ENCODE measurements at places on chromosomes 3 and 15.

GRCh38 chr3:109213321-109213720, 76.8 kb downstream of the C3orf85 start:
- no peak for DNase-seq

DNA sequence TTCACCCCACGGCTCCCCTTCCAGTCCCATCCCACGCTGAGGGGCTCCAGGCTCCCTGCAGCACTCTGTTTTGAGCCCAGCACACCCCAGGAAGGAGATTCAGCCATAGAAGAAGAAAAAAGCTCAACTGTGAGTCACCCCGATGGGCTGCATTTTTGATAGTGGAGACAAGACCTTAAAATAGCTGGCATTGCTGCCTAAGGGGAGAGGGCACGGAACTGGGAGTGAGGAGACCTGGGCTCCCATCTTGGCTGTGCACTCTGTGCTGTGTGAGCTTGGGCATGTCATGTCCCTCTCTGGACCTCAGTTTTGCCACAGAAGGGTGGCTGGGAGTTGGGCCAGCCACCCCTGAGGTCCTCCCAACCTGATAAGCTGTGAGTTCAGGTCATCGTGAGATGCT, 57.2 kb upstream of the SMAD6 start:
- DNase-seq = no peak

DNA sequence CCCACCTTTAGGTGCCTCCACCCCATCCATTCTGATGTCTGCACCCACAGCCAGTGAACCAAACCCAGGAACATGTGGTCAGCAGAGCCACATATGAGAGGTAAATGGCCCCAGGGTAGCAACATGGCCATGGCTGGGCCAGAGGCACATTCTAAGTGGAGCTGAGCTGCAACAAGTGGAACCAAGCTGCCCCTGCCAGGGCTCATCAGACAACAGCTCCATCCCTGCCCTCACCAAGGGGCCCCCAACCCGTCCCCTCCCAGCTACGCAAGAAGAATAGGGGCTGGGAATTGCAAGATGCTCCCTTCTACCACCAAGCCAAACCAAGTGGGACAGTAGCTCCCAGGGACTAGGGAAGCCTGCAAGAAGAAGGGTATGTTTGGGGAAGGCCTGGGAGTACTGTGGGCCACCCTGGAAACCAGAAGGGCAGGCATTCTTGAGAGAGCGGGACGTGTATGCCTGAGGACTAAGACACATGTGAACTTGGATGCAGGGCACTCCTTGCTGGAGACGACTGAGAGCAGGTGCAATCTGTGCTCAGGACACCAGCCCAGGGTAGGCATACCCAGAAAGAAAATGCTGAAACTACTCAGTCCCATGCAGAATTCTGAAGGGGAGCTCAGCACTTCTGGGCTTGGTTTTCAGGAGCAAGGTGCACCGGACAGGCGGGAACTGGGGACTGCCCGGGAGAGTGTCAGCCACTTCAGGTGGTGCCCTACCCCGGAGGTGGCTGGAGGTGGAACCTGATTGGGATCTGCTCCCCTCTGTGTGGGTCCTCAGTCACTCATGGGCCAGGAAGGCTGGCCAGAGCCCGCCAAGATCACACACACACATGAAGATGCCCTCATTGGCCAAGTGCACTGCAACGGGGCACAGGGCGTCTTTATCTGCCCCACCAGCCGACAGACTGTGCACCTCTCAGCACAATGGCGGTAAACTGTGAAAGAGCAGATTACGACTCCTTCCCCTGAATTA, 9.5 kb downstream of the MYL3 start:
- DNase-seq = no peak

- DNase-seq = no peak
Observed at GRCh38 chr15:49155834-49156627, 632 bp upstream of the COPS2 start.

DNA sequence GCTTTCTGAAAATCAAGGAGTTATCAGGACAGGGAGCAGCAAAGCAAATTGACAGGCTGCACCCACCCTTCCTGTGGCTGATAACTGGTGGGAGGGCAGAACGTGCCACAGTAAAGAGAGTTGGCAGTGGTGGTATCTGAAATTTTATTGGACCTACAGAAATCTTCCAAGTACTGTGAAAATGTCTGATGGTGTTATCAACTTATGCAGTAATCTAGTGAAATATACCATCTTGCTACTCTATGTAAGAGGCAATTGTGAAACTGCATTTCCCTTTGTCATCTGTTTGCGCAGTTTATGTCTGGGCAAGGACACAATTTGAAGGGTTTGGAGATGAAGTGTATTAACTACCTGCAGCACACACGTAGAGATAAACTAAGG, 1.5 kb downstream of the PLCL2 start:
- no peak for DNase-seq

DNA sequence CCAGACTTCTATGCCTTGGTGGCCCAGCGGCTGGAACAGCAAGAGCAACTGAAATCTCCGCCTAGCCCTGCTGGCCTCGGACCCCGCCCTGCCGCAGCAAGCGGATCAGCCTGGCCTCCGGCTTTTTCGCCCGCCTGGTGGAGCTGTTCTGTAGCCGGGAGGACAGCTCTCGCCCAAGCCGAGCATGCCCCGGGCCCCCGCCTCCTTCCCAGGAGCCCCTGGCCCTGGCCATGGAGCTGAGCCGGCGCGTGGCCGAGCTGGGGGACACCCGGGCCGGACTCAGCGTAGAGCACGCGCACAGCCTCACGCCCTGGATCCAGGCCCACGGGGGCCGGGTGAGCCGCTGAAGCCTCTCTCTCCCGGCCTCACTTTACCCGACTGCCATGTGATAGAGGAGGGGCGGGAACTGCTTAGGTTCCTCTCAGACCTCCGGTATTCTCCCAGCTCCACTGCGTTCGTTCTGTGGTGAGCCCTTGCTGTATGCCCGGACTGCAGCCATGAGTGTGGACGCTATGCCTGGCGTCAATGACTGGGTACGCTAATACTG, 24.1 kb upstream of the MRPL3 start:
- DNase-seq = no peak

- no peak for DNase-seq
Observed at GRCh38 chr3:127038466-127038865, 55.6 kb downstream of the PLXNA1 start.

DNA sequence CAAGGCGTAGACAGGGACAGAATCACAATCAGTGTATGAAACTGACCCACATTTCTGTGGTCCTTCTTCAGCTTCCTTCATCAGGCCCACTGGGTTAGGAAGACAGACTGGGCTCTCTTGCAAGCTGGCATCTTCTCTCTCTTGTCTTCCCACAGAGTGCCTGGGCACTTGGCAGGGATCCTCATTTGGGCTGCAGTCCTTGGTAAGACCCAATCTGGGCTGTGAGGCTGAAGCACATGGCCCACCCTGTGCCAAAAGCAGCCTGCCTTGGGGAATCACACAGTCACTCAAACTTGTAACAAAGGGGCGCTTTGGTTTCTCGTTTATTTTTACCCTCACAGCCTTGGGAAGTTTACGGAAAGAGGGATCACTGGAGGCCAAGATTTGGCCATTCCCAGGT, 8.2 kb upstream of the EPHB3 start:
- DNase-seq = no peak

GRCh38 chr15:89332446-89332845, 2.2 kb downstream of the POLG start:
- no peak for DNase-seq

DNA sequence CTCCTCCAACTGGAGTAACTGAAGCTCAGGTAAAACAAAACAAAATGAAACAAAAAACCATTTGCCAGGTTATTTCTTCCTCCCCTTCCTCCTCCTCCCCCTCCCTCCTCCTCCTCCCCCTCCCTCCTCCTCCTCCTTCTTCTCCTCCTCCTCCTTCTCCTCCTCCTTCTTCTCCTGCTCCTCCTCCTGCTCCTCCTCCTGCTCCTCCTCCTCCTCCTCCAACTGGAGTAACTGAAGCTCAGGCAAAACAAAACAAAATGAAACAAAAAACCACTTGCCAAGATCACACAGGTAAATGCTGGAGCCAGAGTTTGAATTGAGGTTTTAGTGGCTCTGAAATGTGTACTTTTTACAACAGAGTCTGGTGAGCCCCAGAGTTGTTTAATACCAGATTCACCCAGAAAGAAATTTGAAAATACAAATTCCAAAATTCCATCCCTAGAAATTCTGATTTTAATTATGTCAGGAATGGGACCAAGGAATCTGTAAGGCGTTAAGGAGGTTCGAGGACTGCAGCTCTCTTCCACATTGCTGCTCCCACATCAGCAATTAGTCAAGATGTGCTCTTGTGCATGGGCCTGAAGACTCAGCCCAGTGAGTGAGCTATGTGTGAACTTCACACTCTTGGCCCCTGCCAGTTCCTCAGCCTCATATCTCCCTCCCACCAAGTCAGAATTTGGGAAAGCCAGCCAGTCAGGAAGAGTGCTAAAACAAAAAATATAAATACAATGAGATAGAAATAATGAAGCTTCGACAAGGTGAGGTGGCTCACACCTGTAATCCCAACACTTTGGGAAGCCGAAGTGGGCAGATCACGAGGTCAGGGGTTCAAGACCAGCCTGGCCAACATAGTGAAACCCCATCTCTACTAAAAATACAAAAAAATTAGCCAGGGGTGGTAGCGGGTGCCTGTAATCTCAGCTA, 31.6 kb upstream of the ZNF770 start:
- no peak for DNase-seq

DNA sequence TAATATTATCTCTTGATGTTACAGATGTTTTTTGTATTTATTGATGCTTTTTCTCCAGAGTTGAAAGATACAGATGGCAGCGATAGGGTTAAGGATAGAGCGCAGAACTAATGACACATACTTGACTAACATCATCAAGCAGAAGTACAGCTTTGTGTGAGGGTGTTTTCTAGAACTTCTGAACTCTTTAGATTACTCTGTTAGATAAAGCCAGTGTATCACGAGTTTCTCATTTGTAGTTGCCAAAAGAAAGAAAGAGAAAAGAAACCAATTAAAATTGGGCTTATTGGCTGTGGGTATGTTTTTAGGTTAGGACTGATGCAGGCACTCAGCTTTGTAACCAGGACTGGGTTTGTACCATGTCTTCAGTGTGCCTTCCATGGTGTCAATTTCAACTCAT, 6.6 kb upstream of the GPR171 start:
- DNase-seq = no peak
